ENCODE measurements at places on chromosomes 2 and 18.
A peak's percentile ranks its signal among the peaks of the same experiment; 100 is the strongest.

- DNase-seq, result no peak
Measured at GRCh38 chr18:5512176-5512575, 31.6 kb downstream of the EPB41L3 start.

DNA sequence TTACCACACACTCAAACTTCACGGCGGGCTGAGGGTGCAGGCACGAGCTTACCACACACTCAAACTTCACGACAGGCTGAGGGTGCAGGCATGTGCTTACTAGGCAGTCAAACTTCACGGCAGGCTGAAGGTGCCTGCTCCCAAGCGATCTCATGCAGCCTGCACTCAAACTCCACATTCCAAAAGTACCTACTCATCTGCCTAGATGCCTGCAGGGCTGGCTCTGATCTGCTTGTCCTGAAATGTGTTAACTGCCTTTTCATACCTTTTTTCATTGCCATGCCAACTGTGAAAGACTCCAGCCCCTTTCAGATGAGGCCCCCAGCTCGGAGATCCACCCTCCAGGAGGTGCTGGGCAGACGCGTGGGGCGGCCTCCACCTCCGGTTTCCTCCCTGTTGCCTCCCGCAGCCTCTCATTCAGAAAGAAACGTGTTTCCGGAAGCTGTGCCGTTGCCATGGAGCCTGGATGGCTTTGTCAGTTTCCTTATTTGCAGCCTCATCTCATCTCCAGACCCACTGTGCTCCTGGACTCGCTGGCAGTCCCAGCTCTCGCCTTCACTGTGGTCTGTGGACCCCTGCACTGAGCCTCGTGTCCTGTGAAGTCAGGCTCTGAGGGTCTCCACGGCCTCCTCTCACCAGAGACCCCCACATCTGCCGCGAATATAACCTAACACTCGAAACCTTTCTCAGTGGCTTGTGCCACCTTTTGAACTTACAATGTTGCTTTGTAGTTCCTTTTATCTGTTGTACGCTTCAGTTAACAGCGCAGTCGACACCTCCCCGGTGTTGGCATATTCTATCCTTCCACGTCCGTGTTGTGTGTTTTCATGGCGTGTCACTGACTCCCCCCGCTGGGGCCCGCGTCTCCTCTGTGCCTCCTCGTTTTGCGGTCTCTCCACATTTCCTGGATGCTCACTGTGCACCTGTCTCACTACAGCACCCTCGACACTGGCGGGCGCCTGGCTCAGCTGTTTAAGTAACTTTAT is 106.1 kb upstream of the ALKAL2 start:
- DNase-seq, result peak; percentile 18

DNA sequence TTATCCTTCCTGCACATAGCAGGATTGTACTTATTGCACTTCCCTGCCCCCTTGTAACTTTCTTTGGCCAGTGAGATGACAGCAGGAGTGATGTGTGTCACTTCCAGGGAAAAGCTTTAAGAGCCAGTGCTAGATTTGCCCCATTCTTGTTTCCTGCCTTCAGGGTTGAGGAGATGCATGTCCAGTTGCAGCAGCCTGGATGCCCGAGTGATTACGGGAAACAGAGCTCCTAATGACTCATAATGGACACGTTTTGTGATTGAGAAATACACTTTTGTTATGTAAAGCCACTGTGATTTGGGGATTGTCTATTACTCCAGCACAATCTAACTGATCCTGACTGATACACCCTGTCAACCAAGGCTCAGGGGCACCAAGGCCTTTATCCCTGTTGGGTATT is 5.0 kb upstream of the TET3 start:
- peak; percentile 43 for DNase-seq

GRCh38 chr2:8329660-8330622 is 351.9 kb upstream of the ID2 start:
- no peak for DNase-seq
